ENCODE measurements at places on chromosomes 16 and 17. TPM values are rescaled to one million over a fixed set of nuclear protein-coding genes. Genes with fewer than 3 reads are reported as not detected.

- DNase-seq = no peak
These were observed 850 bp downstream of the GINS3 start for GRCh38 chr16:58393138-58393504.

RAMP2 gene
- total RNA-seq = 16.2 TPM

DNA sequence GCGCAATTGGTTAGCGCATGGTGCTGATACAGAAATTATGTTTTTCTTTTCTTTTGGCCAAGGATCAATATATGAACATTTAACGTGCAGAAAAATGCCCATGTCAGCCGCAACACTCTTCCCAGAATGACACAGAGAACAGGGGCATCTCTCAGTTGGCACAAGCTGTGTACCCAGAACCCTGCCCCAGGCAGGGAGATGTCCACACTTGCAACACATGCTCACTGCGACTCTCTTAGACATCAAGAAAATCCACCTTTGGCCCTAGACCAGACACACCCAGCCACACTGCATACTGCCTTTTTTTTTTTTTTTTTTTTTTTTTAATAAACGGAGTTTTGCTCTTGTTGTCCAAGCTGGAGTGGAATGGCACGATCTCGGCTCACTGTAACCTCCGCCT is 17.0 kb downstream of the PITPNA start:
- no peak for DNase-seq

NFATC2IP gene
- total RNA-seq = 41.9 TPM

DNA sequence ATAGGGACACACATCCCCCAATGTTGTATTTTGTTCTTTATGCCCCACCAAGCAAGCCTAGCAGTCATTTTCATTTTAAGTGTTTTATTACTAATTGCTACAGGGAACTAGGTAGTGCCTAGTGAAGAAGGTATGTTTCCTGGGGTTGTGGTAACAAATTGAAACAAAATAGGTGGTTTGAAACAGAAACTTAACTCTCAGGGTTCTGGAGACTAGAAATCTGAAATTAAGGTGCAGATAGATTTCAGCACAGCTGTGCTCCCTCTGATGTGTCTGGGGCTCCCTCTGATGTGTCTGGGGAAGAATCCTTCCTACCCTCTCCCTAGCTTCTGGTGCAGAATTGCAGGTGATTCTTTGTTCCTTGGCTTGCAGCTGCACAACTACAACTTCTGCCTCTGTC is 390.1 kb downstream of the ZFHX3 start:
- no peak for DNase-seq
